ENCODE measurements at places on chromosomes 6 and 20.

GRCh38 chr20:1330075-1330830 lies 1.3 kb upstream of the SDCBP2 start:
- DNase-seq = no peak

DNA sequence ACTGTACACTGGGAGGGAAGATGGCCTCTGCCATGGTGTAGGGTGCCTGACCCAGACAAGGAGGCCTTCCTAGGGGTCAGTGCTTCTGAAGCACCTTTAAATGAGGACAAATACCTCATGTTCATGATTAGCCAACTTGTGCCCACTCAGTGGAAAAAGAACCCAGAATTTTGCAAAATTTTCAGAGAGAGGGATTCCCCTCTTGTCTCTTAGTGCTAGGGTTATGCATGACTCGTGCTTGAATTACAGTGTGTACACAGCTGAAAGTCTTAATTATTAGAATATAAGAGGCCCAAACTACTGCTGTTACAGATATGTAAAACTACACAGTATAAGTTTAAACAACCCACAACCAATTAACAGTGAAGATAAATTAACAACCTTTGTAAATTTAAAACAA lies 38.0 kb downstream of the HLA-G start:
- DNase-seq = no peak

- DNase-seq = no peak
These were observed 42.8 kb upstream of the DSE start for GRCh38 chr6:116327803-116328527.

DNA sequence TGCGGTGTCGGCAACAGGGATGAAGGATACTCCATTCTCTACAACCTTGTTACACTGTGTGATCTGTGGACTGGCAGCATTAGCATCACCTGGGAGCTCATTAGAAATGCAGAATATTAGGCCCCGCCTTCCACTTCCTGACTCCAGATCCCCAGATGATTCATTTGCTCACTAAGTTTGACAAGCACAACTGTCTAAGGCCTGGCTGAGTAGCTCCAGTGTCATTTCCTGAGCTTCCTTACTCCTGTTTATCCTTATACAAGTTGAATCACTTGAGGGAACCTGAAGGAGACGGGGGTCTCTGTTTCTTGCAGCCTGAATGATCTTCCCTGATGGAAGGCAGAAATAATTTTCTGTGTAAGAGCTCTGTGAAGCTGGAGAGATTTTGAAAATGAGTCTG lies 32.7 kb upstream of the PROKR2 start:
- no peak for DNase-seq

DNA sequence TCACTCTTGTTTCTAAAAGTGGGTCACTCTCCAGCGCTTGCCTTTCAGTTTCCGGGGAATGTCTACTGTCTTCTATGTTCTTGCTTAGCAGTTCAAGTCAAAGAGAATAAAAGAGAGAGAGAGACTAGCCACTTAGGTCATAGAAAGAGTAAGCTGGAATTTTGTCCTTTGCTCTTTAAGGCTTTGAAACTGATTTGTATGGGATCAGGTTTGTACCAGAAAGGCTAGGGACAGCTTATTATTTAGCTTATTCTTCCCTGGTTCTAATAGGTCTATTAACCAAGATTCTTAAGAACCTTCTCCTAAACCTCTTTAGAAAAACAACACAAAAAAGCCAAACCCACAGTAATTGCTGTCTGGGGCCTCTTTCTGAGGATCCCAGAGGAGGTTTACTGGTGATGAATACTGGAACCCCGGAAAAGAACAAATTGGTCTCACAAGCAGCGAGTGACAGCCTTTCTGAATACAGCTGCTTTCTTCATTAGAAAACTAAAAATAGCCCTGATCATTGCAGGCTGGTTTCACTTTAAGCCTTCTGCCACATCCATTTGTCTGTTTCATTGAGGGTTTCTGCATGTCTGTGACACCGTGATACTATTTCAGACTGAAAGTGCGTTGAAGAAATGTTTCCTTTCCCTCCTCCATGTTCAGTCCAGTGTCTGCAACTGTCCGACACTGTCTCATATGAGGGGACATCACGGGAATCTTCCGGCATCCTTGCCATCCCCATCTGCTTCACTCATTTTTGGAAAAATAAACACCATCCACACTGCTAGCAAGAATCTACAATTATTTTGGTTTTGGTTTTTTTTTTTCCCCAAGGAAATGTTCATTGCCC lies 75.1 kb upstream of the ATXN1 start:
- DNase-seq = no peak

DNA sequence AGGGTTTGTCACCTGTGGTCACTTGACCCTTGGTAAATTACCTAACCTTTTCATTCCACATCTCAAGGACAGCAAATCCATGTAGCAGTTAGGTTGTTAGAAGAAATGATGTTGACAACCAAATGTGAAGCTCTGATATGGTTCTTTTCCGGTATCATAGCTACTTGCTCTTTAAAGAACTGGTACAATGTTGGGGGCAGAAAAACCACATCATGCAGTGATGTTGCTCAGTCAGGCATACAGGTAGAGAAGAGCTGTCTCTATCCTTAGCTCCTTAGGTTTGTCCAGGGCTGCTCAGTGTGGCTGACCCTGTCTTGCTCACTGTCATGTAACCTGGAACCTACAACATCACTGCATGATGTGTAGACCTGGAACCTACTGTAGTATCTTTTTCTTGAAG lies 135.5 kb downstream of the LRRC1 start:
- DNase-seq = no peak

- no peak for DNase-seq
These were observed 42.6 kb upstream of the SUPT3H start for GRCh38 chr6:45420083-45420908.

- peak; percentile 24 for DNase-seq
These were observed 26.9 kb downstream of the DDX27 start for GRCh38 chr20:49245921-49246740.

- DNase-seq = no peak
These were observed 44.4 kb downstream of the RSPO3 start for GRCh38 chr6:127162836-127163235.

GRCh38 chr6:43510827-43511163 lies 649 bp upstream of the LRRC73 start:
- DNase-seq = no peak

- DNase-seq = no peak
These were observed 44.6 kb upstream of the LRFN2 start for GRCh38 chr6:40631744-40632143.

- DNase-seq = no peak
These were observed 240.4 kb downstream of the TBC1D32 start for GRCh38 chr6:121093928-121094327.

DNA sequence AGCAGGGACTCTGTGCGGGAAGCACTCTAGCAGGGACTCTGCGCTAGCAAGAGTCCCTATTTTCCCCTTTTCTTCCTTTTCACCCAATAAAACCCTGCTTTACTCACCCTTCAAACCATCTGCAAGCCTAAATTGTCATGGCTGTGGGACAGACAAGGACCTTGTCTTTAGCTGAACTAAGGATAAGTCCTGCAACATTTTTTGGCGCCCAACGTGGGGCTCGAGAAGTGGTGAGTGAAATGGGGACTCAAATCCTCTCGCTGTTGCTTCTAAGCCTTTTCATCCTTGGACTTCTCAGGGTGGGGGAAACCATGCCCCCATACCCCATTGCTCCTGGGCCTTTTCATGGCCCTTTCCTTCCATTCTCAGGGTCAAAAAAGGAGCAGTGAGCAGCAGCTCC lies 46.4 kb downstream of the IMPG1 start:
- no peak for DNase-seq

DNA sequence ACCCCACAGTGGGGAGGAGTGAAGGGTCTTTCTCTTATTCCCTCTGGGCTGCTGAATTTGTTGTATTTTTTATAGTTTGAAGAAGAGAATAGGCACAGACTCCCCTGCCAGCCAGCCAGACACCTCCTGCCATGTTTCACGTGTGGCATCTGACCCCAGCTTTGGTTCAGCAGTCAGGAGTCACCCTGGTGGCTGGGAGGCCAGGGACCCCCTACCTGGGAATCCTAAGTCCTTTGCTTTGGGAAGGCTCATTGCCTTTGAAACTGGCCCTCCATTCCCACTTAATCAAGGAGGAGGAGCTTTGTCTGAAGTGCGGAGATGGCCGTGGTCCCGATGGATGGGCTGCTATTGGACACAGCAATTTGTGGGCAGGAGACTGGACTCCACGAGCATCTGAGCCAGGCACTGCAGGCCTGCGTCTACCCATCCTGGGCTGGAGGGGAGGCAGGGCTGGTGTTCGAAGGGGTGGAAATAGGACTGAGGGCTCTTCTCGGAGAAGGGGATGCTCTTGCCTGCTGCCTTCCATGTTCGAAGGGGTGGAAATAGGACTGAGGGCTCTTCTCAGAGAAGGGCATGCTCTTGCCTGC lies 196.1 kb downstream of the DLL1 start:
- no peak for DNase-seq

DNA sequence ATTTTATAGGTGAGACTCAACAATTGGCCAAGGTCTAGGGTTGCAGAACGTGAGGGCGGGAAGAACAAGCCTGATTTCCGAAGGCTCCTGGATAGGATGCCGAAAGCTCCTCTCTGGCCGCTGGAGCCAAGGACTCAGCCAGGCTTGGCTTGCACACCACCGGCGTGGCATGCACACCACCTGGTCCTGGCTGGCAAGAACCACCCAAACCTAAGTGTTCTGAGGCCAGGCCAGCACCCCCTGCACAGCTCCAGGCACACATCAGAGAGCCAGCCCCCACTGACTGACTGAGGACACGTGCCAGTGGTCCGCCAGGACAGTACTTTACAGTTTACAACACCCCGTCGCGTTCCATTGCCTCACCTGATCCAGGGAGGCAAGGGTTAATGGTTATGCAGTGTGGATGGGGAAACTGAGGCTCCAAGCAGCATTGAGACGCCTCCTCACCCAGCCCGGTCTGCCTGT lies 414 bp downstream of the TGM2 start:
- DNase-seq = no peak

- DNase-seq = no peak
These were observed 289.4 kb downstream of the THBS2 start for GRCh38 chr6:168964138-168964835.

- no peak for DNase-seq
These were observed 75.8 kb downstream of the CAP2 start for GRCh38 chr6:17469006-17469832.

GRCh38 chr6:24492475-24492874 lies 2.3 kb upstream of the ALDH5A1 start:
- DNase-seq = no peak

GRCh38 chr6:125789167-125789566 lies 1.6 kb upstream of the NCOA7 start:
- no peak for DNase-seq

GRCh38 chr6:82362878-82363427 lies 664 bp upstream of the TPBG start:
- no peak for DNase-seq

DNA sequence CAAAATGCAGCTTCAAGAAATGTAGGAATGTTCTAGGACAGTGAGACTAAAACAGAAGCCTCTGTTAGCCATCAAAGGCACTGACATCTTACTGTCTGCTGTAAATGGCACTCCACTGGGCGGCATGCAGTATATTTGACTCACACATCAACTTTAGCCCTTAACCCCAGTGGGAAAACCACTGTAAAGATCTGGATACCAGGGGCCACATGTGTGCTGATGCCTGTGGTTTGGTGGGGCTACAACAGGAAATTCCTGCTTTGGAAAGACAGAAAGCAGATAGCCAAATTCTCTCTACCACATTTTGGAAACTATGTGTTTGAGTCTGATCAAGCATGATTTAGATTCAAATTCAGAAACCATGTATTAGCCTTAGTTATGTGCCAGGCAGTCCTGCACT lies 4.3 kb downstream of the PFDN4 start:
- no peak for DNase-seq

- DNase-seq = no peak
These were observed 29.0 kb downstream of the OTOR start for GRCh38 chr20:16777126-16777525.

DNA sequence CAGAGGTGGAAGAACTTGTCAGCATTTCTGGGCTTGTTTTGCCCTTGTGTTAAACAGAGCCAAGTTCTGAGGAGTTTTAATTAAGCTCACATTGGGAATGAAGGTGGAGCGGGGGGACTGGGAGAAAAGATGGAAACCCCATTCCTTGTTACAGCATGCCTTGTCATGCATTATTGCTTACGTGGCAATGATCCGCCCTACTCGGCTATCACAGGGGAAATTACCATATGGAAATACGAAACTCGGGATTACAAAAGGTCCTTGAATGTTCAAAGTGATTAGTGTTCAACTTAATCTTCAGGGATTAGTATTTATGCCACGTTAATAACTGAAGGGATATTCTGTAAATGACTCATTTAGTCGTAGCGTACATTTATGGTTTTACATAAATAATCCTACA lies 86.4 kb downstream of the MAP3K7 start:
- DNase-seq = no peak

DNA sequence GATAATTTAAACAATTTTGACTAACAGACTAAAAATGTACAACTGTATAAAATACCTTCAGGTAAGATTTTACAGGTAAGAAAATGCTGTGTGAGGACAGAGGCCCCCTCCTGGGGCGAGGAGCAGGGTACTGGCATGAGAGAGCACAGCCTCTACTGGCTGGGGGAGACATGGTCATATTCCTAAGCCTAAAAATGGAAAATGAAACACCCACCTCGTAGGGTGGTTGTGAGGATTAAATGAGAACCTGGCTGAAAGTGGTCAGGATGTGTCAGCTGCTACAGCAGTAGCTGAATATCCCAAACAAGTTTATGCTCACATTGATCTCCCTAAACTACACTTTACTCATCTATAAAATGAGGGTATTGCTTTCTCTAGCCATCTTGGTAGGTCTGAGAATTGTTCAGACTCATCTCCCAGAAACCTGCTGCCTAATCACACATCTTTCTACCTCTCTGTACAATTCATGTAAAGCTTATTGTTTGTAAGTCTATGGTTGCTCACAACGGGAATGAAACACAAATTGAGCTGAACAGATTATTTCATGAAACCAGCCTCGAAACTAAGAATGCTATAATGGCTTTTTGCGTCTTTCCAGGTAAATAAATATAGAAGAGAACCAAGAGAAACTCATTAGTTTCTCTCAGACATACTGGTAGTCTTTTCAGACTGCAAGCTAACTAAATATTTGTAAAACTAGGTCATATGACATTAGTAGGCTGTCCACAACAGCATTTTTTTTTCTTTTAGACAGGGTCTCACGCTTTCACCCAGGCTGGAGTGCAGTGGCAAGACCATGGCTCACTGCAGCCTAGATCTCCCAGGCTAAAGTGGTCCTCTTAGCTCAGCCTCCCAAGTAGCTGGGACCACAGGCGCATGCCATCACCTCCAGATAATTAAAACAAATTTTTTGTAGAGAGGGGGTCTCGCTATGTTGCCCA lies 69.6 kb downstream of the POPDC3 start:
- DNase-seq = no peak

- no peak for DNase-seq
These were observed 18.0 kb upstream of the SLCO4A1 start for GRCh38 chr20:62624325-62624690.

- no peak for DNase-seq
These were observed 2.0 kb downstream of the FOXQ1 start for GRCh38 chr6:1313767-1314503.
